ENCODE measurements at places on chromosomes 3 and 15.

GRCh38 chr15:51390241-51390965 is 48.9 kb downstream of the GLDN start:
- DNase-seq = no peak

DNA sequence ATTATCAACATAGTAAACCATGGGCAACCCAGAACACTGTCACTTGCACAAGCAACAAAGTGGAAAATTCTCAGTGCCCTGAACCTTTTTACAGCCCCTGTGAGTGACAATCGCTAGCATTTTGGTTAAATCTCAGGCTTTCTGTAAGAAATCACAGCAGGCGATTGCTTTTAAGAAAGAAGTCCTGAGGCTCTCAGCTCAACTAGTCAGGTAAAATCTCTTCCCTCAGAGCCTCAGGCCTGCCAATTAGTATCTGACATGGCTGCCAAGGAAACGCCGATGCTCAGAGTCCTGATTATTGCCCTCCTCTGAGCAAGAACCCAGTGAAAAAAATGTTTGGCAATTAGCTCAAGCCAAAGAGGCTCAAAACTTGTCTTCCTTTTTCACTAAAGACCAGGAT is 530.8 kb downstream of the DIPK2A start:
- no peak for DNase-seq

DNA sequence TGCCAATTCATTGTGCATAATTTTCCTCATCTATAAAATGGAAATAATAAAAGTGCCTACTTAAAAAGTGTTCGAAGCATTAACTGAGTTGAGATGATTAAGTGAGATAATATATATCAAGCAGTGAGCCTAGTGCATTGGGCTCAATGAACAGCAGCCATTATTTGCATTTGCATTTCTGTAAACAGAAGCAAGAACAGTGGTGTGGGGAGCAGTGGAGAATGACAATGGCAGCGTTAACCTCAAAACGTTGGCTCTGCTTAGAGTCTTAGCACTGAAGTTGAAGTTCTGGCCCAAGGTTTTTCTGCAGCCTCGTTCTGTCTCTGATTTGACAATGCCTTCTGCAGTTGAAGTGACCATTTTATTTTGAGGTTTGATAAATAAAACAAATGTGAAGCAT is 466.3 kb upstream of the ONECUT1 start:
- DNase-seq = no peak

GRCh38 chr3:158509891-158510290 is 61.1 kb upstream of the MLF1 start:
- DNase-seq = no peak

DNA sequence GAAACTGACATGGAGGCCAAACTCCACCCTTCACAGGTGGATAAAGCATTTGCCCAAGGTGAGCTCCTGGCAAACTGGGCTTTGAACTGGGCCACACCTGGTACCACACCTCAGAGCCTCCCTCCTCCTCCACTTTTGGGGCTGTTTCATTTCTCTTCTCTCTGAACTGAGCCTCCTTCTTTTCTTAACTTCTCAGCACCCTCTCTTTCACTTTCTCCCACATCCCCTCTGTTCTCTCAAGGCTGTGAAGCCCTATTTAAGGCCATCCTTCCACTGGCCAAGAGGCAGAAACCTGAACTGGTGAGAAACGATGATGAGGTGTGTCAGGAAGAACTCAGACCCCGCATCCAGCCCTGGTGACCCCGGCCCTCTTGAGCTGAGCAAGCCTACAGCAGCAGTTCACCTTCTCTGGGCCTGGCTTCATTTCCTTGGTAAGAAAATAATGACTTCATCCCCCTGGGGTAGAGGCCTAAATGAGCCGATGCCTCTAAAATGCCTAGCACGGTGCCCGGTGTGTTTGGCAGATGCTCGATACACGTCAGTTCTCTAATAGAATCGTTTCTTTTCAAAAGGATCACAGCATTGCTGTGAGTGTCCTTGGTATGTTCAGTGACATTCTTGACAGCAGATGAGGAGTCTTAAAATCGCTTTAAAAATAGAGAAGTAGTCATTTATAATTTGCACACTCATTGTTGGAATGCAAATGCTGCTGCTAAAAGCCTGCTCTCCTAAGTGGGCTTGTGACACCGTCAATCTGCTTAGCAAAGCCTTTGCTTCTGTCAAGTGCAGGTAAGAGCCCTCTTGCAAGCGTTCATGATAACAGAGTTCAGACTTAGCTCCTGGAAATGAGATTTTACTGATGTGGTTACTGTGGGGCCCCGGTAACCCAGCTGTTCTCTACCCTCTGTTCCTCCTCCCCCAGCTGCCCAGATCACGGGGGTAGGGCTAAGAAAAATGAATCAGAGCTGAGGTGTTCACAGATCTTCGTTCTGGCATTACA is 97.7 kb upstream of the ATP2B2 start:
- DNase-seq = no peak

DNA sequence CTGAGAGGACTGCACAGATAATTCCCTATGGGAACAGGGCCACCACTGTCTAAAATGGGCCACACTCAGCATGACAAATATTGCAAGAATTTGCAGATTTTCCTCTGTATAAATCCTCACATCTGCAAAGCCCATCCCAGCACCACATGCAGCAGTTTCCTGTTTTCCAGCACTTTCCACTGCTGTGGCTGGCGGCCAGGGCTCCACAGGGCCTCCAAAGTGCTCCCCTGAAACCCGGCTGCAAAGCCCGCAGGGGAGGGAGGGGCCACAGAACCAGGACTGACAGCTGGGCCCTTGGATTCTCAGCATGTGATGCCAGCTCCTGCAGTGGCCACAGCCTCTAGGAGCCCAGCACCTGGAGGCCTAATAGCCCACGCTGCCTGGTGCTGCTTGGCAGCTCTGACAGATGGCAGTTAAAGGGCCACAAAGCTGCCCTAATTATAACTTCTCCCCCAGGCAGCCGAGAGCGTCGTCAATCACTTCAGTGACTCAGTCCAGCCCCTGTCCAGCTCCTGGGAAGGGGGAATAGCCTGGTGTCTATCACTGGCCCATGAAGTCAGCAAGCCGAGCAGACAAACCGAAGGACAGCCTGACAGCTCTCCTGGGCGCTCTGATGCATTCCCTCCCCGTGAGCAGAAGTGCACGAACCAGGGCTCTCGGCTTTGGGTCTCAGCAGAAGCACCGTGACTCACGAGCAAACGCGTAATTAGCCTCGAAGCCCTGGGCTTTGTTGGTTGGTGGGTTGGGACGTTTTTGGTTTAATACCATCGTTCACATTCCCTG is 4.7 kb downstream of the LRRC15 start:
- peak; percentile 54 for DNase-seq
